GM10248 (cell line): ENCODE measurements at places on chromosomes 2 and 18.

DNA sequence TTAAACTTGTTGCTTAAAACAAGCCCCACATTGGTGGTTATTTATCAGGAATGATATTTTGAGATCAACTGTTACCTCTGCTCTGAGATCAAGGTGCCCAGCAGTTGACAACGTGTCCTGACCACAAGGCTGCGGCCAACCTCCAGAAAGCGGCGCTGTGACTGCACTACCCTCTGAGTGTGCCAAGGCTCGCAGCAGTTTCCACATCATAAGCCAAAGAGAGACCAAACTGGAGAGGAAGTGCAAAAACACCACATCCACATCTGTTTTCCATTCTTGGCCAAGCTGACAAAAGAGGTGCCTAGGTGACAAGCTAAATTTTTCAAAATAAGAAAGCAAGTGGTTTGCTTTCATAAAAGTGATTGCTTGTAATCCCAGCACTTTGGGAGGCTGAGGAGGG is 410.8 kb upstream of the POU3F3 start:
- DNase-seq, result no peak

GRCh38 chr2:121160366-121160765 is 124.6 kb downstream of the TFCP2L1 start:
- DNase-seq, result no peak

- DNase-seq, result no peak
These were observed 50.5 kb downstream of the DDX1 start for GRCh38 chr2:15642011-15642814.

DNA sequence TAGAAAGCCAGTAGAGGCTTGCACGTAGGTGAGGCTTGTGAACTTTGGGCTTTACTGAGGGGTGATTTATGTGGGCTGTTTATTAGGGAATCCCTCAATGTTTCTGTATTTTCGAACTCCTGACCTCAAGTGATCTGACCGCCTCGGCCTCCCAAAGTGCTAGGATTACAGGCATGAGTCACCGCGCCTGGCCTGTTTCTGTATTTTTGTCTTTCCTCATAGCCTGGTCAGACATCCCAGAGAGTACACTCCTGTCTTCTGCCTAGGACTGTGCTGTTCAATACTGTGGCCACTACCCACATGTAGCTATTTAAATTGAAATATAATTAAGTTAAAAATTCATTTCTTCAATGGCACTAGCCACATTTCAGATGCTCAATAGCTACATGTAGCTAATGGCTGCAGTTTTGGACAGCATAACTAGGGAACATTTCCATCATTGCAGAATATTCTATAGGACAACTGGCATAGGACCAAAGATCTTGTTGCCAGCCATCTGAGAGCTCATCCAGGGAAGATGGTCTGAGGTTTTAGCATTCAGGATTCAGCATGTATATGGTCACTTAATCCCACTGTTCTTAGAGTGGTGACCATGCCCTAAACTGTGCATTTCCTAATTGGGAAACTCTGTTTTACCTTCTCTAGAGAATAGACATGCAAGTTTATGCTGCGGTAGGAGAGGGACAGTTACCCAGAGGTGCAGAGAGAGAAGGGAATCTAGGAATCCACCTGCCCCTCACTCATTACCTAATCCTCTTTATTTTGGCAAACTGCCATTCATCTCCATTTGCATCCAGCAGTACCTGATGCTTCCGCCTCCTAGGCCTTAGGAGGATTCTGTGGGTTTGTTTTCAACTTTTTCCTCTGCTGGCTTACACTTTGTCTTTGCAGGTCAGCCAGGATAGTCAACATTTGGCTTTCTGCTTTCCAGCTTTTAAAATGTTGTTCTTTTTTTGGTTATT is 64.4 kb downstream of the LCLAT1 start:
- DNase-seq, result no peak

GRCh38 chr2:227455200-227455599 is 16.8 kb upstream of the AGFG1 start:
- DNase-seq, result no peak

GRCh38 chr18:5903386-5903785 is 8.1 kb upstream of the TMEM200C start:
- no peak for DNase-seq

DNA sequence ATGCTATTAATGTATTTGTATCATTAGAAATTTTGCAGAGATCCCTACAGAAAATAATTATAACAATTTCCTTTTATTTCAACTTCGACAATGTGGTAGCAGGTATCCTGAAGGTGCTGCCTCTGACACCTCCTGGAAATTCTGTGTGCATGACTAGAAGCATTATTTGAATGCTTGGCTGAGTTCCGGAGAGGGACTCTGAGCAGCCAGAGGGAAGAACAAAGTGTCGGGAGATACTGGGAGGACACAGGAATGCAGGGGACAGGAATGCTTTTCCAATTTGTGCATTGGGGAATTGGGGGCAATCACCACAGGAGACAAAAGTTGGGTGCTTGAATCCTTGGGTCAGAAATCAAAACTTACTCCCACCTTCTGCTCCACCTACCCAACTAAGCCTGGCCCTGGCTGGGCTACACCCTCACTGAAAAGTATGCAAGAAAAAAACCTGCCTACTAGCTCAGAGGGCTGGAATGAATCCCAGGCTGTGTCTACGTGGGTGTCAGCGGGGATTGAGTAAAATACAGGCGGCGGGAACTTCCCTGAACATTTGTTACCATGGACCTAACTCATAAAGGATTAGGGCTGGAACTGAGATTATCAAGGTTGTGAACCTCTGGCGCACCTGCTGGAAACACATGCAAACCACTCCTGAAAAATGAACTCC is 299.3 kb downstream of the SOX11 start:
- no peak for DNase-seq

GRCh38 chr2:73268830-73269685 is 15.2 kb downstream of the FBXO41 start:
- peak; percentile 91 for DNase-seq

GRCh38 chr2:122469147-122469546 is 713.7 kb downstream of the TSN start:
- DNase-seq, result no peak

DNA sequence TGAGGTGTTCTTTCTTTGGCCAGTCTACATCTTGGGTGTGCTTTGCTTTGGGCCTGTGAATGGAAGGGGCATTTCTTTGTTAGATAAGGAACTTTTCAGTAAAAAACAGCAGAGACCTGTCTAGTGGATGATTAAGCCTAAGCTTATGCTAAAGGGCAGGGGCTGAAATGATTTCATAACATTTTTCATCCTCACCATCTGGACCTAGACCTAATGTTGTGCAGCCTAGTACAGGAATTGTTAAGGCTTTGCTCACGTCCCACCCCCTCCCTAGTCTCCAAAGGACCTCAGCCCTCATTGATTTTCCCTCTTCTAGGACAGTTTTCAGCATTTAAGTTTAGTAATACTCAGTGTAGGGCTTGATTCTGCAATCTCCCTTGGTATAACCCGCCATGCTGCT is 111.8 kb downstream of the PRKCE start:
- DNase-seq, result no peak

DNA sequence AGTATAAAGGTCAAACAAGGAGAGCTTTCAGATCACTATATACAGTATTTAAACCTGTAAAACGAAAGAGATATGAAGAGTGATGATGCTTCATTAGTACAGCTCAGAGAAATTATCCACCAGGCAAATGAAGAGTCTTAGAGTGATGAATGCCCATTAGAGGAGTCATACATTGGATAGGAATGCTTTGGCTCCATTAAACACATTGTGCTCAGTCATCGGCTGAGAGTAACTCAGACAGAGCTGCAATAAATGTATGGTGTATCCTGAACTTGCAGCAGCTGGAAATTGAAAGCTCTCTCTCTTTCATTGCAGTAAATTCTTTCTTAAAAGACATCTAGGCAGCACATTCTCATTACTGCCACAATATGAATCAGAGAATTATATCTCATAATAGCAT is 340.8 kb upstream of the SPHKAP start:
- no peak for DNase-seq

- no peak for DNase-seq
These were observed 16.3 kb upstream of the RMND5A start for GRCh38 chr2:86703704-86704361.

DNA sequence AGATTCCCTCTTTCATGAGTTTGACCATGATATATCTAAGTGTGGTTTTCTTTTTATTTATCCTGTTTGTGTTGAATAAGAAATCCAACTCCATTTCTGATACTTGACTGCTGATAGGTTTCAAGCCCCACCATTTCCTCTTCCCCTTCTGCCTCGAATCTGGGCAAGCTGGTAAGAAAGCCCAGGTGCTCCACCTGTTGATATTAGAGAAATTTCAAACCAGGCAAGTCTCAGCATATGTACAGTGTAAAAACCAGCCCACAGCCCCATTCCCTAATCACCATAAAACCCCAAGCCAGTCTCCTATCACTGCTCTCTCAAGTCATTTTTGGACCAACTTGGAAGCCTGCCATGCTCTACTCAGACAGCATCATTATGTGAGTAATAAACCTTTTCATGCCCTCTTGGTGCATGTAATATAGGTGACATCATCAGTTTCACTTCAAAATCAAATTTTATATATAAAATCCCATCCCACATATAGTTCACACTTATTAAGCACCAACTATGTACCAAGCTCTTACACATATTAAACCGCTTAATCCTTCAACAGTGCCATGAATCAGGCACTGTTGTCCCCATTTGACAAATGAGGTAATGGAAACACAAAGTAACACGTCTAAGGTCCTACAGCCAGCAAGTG is 46.6 kb downstream of the SMAD2 start:
- DNase-seq, result no peak

DNA sequence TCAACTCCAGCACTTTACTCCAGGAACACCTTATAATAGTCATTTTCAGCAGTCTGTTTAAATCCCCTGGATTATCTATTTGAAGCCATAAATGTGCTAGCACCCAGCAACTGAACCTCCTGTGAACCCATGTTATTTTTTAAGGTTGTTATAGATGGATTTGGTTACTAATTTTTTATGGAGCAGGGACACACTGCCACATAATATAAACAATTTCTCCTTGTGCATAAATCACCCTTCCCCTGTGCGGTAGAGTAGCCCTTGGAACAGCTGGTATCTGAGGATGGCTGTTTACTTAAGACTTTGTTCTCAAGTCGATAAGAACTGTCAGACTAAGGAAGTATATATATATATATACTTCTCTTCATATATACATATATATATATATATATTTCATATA is 367.4 kb downstream of the EPHA4 start:
- DNase-seq, result no peak

DNA sequence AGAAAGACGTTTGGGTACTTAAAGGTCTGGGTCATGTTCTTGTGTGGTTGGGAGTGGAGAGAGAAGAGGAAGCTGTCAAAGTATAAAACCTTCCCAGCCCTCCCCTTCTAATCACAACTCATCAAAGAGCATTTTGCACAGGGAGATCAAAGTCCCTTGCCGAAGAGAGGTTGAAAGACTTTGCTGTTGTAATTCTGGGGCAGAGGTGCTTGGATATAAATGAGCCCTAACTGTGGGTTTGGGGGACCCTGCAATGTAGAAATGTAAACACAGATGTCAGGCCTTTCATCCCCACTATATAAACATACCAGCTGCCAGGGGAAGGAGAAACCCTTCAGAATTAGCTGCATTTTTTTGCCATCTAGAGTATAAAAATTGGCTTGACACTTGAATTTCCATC is 182.1 kb downstream of the ETAA1 start:
- no peak for DNase-seq

DNA sequence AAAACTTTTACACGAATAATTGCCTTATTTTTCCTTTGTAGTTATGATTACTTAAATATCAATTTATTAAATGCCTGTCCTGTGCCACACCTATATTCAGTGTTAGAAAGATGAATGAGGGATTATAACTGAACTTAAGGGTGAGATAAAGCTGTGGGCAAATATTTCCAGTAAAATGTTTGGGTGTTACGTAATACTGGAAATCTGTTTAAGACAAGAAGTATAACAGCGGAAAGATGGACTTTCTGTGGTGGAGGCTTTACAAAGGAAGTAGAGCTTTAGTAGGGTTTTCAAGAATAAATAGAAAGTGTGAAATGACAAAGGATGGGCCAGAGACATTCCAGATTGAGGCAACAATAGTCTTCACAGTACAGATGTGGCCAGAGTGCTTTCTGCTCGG is 927.0 kb downstream of the DPP10 start:
- DNase-seq, result no peak

DNA sequence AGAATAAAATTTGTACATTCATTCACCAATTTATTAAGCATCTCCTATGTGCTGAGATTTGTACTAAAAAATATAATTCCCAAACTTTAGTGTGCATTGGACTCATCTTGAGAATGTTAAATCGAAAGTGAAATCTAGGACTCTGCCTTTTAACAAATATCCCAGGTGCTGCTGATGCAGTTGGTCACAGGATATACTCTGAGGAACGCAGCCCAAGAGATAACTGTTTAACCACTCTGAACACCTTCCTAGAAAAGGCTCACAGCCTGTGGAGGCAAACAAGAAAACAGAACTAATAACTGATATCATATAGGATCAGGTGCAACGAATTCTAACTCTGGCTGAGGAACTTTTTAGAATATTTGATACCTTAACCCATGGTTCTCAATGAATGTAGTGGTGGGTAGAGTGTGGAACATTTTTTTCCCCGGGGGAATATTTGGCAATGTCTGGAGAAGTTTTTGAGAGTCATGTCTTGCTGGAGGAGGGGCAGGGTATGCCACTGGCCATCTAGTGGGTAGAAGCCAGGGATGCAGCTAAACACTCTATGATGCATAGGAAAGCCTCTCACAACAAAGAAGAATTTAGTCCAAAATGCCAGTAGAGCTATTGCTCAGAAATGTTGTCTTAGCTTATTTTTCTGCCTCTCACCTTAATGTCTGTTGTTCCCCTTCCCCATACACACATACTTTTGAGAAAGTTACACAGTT is 96.5 kb downstream of the EHBP1 start:
- no peak for DNase-seq

DNA sequence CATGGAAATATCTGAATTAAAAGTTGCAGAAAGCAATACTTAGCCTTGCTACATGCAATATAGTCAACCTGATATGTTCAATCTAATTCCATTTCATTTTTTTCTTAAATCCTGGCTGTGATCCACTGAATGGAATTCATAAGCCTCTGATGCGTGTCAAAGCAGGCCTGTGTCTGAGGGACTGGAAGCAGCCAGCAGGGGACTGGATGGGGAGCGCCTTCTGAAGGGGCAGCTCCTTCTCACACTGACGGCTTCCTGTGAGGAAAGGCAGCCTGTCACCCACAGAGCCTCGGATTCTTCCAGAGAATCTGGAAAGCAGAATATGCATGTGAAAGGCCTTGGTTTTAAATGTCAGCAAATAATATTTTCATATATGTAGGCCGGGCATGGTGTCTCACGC is 73.5 kb downstream of the KCNF1 start:
- DNase-seq, result no peak

DNA sequence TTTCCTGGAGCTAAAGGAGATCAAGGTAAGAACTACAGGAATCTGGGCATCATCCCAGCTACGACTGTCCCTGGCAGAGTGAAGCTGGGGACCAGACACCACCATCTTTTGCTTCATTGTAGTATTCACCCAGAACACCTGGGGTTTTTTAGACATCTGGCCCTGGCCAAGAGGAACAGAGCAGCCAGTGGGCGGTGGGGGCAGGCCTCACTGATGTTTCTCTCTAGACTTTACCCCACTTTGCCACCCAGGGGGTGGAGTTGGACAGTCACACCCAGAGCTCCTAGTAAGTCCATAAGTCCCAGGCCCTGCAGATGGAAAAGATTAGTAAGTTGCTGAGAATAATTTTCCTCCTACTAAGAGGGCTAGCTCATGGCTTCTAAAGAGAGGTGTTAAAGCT is 39.6 kb downstream of the MARCO start:
- DNase-seq, result no peak

GRCh38 chr18:24878289-24878688 is 417.9 kb downstream of the HRH4 start:
- peak; percentile 14 for DNase-seq
